ENCODE measurements at places on chromosomes 6 and 20.

DNA sequence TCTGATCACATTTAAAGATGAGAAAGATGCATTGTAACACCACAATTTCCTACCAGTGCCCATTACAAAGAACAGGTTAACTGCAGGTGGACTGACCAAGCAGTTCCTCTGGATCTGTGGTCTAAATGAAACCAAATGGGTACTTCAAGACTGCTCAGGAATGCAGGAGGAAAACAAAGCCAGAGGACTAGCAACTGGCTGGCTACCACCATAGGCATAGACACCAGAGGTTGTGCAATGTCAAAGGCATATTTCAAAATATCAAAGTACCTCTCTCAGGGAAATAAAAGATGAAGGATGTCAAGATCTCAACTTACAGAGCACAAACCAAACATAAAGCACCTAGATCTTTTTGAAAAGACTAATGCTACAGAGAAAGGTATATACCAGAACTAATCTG lies 65.5 kb downstream of the GMDS start:
- no peak for DNase-seq

DNA sequence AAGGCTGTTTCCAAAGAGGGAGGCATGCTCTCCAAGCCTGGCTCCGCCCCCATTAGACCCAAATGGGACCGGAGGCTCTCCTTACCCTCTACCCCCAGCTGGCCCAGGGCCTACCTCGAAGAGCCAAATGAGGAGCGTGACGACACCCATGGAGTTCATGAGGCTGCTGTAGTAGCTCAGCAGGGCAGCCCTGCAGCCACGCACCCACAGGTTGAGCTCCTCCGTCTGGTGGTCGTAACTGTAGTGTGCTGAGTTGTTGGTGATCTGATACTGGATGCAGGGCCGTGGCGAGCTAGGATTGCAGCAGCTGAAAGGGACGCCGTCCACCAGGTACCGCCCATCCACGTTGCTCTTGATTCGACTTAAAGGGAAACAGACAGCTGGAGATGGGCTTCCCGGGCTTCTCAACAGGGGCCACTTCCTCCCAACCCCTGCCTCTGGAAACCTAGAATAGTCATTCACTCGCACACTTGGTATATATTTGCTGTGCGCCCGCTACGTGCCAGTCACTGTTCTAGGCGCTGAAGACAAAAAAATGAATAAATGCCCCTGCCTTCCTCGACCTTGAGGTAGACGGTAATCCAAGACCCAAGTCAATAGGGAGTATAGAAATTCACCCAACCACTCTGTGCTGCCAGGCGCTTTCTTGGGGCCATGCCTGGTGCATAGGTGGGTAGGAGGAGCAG lies 18.0 kb downstream of the PRPH2 start:
- DNase-seq: no peak

DNA sequence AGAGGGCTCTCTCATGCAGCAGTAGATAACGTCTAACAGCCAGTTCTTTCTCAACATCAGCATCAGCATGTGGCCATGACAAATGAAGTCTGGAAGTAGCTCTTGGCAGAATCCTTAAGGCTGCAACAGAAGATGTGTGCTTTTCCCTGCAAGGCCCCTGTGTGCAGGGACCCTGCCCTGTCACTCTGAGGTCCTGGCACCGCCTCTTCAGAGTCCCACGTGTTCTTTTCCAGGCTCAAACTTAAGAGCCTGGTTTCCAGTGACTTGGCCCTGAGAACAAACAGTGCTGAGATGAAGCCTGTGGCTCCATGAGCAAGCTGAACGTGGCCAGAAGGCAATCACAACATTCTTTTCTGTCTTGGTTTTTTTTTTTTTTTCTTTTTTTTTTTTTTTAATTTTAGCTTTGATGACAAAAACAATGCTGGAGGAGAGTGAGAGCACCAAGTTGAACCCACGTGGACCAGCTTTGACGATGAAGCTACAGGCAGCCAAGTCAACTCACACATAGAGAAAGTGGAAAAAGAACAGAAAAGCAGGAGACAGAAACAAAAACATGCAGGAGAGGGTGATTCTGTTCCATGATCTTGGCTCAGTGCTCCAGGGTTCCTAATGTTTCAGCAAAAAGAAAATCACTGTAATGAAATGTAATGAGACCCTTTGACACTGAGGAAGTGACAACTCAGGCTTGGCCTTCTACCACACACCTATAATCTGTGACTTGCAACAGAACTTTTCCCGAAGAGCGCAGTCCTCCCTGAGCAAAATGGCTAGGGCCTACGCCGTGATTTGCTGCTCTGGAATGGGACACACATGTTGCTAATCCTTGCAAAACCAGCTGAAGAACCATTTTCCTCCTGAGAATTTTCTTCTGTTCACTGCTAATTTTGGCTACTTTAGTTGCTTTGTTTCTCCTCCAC lies 86.1 kb downstream of the FOXC1 start:
- no peak for DNase-seq

DNA sequence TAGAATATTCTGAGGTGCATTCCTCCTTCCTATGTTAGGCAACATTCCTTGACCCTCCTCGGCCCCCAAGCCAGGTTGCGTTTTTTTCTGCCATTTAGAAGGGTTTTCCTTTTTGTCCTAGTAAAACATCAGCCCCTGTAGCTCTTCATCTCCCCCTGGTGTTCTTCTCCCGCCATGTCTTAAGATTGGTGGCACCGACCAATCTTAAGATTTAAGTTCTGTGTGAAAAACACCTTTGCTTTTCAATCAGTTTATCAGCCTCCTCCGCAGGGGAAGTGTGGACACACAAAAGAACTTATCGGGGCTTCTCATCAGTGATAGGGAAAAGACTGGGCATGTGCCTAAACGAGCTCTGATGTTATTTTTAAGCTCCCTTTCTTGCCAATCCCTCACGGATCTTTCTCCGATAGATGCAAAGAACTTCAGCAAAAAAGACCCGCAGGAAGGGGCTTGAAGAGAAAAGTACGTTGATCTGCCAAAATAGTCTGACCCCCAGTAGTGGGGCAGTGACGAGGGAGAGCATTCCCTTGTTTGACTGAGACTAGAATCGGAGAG lies 719 bp upstream of the EDN1 start:
- no peak for DNase-seq

DNA sequence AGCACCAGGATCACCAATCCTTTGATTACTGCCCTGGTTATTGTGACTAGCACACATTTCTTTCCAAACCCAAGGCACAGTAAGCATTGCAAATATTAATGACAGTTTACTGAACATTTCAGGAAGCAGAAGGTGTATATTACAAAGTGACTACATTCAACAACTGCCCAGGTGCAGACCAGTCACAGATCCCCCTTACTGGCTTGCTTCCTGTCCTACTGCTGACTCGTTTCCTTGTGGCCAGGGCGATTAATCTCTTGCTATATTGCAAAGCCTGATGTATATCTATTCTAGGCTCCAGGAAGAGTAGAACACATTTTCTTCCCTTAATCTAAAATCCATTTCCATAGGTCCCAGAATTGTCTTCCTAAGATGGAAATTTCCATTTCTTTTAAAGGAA lies 77.2 kb upstream of the EPHA7 start:
- no peak for DNase-seq

DNA sequence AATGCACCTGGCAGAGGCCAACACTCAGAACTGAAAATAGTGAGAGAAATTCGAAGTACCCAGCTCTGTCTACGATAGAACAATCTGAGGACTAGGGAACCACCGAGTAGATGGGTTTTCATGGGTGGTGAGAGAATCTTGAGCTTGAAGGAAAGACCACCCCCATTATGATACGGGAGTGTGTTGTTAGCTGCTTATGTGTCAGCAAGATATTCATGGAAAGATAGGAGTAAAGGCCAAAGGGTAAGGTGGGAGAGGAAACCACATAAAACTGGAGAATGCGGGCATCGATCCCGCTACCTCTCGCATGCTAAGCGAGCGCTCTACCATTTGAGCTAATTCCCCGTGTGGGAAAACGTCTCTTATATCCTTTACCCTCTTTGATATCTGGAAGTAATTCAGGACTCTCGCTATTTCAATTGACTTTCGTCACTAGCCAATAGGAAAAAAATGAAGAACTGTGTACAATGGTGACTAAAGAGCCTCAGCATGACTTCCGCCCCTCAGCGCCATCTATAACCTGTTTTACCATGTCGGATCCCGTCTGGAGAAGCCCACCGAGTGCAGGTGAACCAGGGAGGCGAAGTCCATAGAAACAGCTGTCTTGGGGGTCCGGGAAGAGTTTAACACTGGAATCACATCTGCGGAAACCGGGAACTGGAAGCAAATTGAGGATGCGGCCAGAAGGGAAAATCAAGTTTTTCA lies 25.0 kb upstream of the ABT1 start:
- no peak for DNase-seq

DNA sequence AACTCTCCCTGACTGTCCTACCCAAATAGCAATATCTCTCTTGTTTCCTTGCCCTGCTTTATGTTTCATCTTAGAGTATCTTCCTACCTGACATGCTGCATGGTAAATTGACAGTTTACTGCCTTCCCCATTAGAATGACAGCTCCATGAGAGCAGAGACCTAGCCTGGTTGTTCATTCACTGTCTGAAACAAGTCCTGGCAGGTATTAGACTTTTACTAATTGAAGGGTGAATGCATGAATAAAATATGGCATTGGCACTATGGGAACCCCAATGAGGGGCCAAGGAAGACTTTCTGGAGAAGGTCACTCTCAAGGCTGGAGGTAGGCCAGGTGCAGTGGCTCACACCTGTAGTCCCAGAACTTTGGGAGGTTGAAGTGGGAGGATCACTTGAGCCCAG lies 3.8 kb upstream of the CITED2 start:
- no peak for DNase-seq

GRCh38 chr6:165508321-165508869 lies 154.6 kb downstream of the PDE10A start:
- no peak for DNase-seq

GRCh38 chr6:111418971-111419693 lies 63.9 kb downstream of the REV3L start:
- DNase-seq: no peak

GRCh38 chr6:116217069-116217468 lies 36.8 kb downstream of the TSPYL4 start:
- DNase-seq: no peak

DNA sequence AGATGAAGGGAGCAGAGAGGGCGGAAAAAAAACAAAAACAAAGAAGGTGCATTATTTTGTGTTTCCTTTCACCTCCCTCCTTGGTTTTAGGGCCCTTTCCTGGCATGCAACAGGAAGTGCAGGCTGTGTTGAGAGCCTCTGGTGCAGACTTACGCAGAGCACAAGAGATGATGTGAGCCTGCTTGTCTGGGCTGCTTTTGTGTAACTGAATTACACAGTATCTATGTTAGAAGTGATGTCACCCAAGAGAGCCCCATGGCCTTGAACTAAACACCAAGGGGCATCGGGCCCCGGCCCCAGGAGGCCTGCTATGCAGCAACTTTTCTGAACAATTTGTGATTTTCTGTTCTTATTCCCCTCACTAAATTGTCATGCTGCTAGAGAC lies 25.5 kb downstream of the GNAS start:
- no peak for DNase-seq

DNA sequence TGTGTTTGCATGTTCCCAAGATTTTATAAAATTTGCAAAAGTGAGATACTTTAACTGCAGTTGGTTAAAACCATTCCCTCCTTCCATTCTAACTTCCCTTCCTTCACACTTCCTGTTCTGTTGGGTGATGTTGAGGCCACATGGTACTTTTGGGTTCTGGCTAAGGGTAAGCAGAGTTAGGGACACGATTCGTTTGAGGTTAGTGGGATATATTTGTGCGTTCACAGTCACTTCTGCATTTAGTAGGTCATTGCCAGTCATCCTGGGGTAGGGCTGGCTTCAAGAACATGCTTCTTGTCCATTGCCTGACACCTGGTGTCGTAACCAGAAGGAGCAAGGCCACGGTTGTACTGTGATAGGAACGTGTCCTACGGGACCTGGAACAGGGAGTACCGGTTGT lies 340.1 kb downstream of the ZFAND3 start:
- DNase-seq: no peak

DNA sequence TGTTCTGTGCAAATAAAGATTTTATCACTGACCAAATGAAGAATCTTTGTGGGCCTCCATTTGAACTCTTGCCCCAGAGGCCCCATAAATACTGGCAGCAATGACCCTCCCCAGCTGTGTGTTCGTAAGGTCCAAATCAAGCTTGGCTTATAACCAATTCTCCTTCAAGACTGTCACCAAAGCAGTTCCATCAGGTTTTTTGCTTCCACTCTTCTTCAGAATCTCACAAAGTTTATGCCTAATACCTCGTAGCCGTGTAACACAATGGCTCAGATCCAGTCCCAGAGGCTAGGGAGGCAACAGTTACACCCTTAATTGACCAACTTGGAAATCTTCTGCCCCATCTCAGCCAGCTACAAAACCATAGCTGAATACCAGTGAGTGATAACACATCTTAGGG lies 120.5 kb downstream of the HIVEP2 start:
- no peak for DNase-seq

GRCh38 chr6:17352302-17352701 lies 41.1 kb upstream of the CAP2 start:
- DNase-seq: no peak

DNA sequence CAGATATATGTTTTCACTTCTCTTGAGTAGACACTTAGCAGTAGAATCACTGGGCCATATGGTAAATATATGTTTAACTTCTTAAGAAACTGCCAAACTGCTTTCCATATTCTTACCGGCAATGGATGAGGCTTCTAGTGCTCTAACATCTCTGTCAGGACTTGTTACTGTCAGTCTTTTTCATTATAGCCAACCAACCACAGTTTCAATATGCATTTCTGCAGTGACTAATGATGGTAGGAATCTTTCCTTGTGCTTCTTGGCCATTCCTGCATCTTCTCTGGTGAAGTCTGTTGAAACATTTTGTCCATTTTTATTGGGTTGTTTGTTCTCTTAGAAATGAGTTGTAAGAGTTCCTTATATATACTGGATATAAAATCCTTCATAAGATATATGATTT lies 66.0 kb upstream of the SYNDIG1 start:
- DNase-seq: no peak

GRCh38 chr20:49701241-49701790 lies 12.4 kb downstream of the B4GALT5 start:
- no peak for DNase-seq

GRCh38 chr6:27630727-27631608 lies 158.1 kb upstream of the ZNF184 start:
- DNase-seq: no peak

DNA sequence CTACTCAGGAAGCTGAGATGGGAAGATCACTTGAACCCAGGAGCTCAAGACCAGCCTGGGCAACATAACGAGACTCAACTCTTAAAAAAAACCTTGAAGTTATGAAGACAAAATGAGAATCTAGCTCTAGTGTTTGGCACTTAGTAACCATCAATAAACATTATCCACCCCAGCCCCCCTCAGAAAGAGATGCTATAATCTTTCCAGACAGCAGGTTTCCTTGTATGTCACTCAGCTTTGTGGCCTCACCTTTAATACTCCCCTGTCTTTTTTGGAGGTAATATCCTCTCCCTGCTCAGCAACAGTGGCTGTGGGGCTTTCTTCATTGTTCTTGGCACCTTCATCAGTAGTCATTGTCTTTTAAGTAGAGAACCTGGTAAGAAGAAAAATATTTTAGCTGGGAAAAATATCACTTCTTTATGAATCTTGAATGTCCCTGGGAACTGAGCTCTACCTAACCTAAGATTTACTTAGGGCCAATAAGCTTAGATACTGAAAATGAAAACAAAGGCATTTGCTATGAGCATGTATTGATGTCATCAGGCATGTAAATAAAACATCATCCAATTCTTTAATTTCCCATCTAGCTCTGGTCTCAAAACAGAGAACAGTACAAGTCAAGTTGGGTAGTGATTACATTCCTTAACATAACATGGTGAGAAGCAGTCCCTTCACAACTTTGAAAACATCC lies 46.1 kb downstream of the FKBP5 start:
- no peak for DNase-seq

All from NCI-H1048 (cell line).